IMR-90 (cell line): ENCODE measurements at places on chromosomes 5 and 9. TPM values are rescaled to one million over a fixed set of nuclear protein-coding genes. Genes with fewer than 3 reads are reported as not detected.
A peak's percentile ranks its signal among the peaks of the same experiment; 100 is the strongest.

GRCh38 chr5:154189819-154190594 is 526 bp upstream of the GALNT10 start:
- DNase-seq: peak; percentile 66

- no peak for DNase-seq
Measured at GRCh38 chr5:127906562-127907204, 176.9 kb upstream of the SLC12A2 start.

- DNase-seq: no peak
Measured at GRCh38 chr5:160672521-160672920, 179.5 kb downstream of the ATP10B start.

The QRFP gene
- not detected in 2 replicates for total RNA-seq

GRCh38 chr5:82639393-82640144 is 361.4 kb upstream of the RPS23 start:
- peak; percentile 10 for DNase-seq

- peak; percentile 64 for DNase-seq
Measured at GRCh38 chr5:110925398-110925797, 146.1 kb upstream of the TSLP start.

GRCh38 chr9:134682651-134683364 is 41.2 kb downstream of the COL5A1 start:
- DNase-seq: no peak

DNA sequence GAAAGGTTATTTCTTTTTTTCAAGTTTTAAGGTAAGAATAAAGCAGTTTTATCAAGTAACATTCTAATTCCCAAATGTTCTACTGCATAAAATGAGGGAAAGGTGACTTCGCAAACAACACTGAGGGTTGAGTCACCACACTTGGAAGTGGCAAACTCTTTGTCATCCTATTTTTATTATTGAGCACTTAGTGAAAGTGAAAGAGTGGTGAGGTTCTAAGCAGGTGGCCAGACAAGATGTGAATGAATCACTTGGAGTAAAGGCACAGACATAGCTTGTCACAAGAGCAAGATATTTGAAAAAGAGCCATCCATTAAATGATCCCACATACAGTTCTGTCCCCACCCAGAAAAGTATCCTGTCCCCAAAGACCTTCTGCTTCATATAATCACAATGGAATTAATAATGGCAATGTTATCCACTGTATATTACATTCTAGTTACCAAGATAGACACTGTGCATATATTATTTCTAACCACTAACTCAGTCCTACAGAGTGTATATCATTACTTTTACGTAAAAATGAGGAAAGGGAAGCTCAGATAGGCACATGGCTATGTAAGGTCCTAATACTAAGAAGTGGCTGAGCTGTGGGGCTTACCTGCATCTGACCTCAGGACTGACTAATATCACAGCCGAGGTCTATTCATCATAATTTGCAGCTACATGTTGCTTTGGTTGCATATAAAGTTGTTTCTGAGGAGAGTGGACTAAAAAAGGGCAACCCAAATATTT is 730.4 kb upstream of the MEF2C start:
- DNase-seq: no peak

The MYOT gene
- total RNA-seq: not detected in 2 replicates

DNA sequence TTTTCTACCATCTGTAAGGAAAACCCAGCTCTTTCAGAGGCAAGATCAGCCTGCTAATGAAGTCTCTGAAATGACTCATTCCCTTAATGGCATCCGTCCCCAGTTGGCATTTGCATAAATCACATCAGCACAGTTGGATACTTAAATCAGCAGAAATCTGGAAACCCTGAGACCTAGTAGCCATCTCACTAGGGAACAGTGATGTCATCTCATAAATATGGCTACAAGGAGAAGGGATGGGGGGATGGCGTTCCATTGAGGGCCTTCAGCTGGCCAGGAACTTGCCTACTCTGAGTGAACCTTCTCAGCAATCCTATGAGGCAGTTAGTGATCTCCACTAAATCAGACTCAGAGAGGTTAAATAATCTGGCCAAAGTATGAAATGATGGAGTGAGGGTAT is 81.8 kb downstream of the CMYA5 start:
- DNase-seq: peak; percentile 29

The MAMDC4 gene
- 0.18 and 0.28 TPM in 2 replicates for total RNA-seq

GRCh38 chr9:90458485-90458884 is 184.1 kb downstream of the DIRAS2 start:
- DNase-seq: no peak

GRCh38 chr5:485113-485945 is 38.9 kb downstream of the SLC9A3 start:
- DNase-seq: no peak

DNA sequence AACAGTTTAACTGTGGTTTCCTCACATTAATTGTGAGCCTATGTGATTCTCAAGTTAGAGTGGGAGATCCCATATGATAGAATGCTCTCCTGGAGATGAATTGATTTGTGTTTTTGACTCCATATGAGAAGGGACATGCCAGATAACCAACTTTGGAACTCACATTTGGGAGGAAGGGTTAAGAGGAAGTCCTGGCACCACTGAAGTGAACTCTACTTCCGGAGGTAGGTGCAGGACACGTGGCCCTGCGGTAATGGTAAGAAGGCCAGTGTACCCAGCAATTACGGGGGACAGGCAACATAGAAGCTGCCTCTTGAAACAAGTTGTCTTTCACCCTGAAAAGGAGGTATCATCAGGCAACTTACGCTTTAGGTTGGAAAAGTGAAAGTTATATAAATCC is 146.6 kb upstream of the RFX3 start:
- no peak for DNase-seq

DNA sequence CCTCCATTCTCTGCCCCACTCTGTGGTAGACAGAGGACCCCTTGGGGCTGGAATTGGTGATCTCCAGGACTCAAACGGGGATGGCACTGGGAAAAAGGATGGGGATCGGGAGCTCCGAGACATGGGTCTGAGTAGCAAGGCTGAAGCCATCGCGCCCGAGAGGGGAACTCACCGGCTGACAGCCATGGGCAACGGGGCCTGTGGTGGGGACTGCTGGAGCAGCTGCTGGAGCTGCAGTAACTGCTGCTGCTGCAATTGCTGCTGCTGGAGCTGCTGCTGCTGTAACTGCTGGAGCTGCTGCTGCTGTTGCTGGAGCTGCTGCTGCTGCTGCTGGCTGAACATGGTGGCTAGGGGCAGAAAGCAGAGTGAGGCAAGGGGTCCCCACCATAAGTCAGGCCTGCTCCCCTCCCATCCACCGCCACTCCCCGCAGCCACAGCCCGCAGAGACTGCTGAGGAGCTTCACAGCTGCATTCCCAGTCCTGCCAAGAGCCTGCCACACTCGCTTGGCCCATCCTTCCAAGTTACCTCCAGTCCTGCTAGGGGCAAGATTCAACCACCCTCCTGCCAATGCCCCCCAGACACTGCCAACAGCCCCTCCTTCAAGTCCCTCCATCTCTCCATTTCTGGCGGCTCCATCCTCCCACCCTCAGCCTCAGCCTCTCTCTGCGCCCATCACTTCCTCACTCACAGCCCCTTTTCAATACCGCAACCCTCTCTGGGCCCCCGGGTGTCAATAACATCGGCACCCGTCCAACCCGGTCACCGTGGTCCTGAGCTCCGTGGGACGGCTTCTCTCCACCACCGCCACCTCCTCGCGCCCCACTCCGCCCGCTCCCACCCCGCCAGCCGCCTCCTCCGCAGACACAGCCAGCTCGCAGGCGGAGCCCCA is 611 bp downstream of the CIZ1 start:
- DNase-seq: no peak

The ISL1 gene
- total RNA-seq: under 0.01 TPM in 1 of 2 replicates, not detected in the other

- DNase-seq: no peak
Measured at GRCh38 chr9:130417602-130418001, 27.2 kb upstream of the ASS1 start.

The IFNE gene
- 1.8 and 1.9 TPM in 2 replicates for total RNA-seq

The IL31RA gene
- total RNA-seq: 0.56 and 0.90 TPM in 2 replicates

DNA sequence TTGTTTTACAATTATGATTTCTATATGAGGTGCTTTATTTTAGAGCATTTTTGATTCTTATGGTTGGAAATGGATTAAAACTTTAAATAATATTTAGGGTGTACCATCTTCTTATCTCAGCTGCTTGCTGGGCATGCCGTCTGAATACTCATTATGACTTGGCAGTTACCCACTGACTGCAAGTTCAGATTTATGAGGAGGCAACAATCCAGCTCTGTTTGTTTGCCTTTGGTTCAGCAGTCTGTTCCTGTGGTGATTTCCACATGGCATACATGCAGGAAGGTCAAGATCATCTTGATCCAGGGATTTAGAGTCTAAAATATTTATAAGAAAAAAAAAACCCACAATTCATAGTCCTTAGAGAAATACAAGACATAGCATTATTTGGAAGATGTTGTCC is 1254.5 kb upstream of the NUDT12 start:
- no peak for DNase-seq

DNA sequence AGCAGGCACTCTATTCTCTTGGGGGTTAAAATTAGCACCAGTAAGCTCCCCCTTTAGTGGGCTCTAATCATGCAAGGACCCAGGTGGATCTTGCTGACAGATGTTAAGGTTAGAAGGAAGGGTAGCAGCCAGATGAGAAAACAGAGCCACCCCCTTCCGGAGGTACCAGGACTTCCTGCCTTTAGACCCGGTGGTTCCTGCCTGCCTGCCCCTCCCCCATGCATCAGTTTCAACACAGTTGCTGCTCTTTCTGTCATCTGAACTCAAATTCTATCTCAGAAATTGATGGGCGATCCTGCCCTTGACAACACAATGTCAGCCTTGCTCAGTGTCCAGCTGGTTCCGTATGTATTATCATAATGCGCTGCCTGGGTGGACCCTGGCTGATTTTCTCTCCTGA is 287.3 kb downstream of the EBF1 start:
- no peak for DNase-seq

DNA sequence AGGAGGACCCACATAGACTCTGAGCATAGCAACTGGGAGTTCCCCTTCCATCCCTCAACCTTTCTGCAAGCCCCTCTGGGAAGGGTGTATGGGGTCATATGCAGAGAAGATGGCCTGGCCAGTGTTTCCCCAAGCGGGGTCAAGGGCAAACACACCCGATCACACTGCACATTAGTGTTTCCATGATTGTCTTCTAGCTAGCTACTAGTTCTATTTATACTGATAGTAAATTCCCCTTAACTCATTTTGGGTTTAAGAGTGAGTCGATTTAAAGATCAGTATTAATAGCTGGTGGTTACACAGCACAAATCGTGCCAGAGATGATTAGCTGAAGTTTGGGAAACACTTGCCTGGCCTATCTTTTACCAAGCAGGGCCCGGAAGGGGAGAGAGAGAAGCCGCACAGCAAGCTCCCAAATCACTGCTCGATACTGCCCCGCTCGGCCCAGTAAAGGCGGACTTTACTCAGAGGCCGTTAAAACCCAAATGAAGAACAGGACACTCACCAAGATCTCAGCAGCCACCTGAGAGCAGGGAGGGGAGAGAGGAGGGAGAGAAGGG is 29.4 kb upstream of the TNIP1 start:
- DNase-seq: no peak

DNA sequence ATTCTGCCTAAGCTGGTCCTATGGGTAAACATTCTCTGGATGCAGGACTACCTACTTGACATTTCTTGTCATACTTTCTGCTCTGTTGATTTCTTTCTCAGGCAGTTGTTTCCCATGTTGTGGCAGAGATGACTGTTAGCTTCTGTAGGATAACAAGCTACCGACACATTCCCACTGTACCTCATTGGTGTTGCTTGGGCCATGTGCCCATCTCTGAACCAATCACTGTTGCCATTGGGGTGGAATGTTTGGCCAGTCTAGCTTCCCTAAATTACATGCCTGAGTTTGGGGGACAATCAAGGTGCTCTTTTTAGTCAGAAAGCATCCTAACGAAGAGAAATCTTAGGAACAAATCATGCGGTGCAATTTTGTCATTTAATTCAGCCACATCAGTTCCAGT is 212.0 kb downstream of the KDM4C start:
- no peak for DNase-seq

GRCh38 chr9:134925011-134925511 is 7.3 kb upstream of the FCN1 start:
- DNase-seq: no peak

GRCh38 chr9:120944434-120944843 is 17.8 kb upstream of the TRAF1 start:
- DNase-seq: no peak

The FUT7 gene
- total RNA-seq: not detected in 2 replicates

DNA sequence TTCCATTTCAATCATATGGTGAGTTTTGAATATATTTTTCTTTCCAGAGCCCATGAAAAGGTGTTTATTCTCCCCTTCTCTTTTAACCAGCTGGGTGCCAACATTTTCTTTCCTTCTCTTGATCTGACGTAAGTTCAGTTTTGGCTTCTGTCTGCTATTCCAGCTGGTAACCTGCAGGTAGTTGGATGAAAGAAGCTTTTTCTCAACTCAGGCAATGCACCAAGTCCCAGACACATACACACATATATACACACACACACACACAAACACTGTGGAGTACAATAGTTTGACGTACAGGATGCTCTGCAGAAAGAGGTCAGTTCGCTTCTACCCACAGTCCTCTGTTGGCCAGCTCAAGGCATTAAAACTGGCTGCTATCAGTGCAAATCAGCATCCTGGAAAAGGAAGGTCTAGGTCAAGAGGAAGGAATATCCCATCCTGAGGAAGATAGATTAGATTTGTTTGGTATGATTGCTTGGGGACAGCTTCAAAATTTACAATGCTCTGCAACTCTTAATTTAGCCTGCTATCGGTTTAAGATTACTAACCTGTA is 214.3 kb upstream of the SEMA6A start:
- DNase-seq: no peak

- DNase-seq: no peak
Measured at GRCh38 chr9:34451135-34451534, 7.2 kb downstream of the FAM219A start.

- no peak for DNase-seq
Measured at GRCh38 chr5:170945275-170945674, 83.5 kb downstream of the RANBP17 start.

GRCh38 chr9:27154908-27155307 is 45.9 kb downstream of the TEK start:
- peak; percentile 95 for DNase-seq

DNA sequence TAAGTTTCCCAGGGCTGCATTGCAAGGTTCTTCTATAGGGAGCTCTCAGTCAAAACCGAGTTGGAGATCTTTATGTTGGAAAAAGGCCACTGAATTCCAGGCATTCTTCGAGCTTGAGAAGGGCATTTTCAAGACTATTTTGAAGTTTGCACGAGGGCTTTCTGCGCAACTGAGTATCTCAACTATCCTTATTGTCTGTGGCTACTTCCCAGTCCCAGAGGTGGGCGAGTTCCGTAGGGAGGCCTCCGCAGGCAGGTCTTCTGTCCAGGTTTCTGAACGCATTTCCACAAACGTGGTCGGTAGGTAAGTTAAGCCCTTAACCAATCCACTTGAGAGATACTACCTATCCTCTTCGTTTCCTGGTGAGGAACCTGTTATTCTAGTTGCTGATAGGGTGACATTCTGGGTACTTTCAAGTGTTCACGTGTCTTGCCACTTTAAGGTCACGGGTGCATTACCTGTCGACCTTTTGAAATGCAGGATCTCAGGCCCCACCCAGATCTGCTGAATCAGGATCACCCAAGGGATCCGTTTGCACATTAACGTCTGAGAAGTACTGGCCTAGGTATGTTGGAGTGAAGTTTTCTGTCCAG is 51.4 kb upstream of the TJP2 start:
- peak; percentile 84 for DNase-seq

- DNase-seq: no peak
Measured at GRCh38 chr5:151722546-151722945, 35.8 kb upstream of the SPARC start.
